ENCODE measurements at places on chromosomes 12 and 14.

GRCh38 chr14:55426891-55427290, 13.5 kb downstream of the TBPL2 start:
- H3K36me3 ChIP-seq, result no peaks in the 10 kb centered on the region
- no peak for DNase-seq
- no peaks in the 10 kb centered on the region for H3K27me3 ChIP-seq
- H3K4me1 ChIP-seq, result no peaks in the 10 kb centered on the region
- no peak overlapping the region for H3K4me3 ChIP-seq
- H3K27ac ChIP-seq, result no peak overlapping the region

DNA sequence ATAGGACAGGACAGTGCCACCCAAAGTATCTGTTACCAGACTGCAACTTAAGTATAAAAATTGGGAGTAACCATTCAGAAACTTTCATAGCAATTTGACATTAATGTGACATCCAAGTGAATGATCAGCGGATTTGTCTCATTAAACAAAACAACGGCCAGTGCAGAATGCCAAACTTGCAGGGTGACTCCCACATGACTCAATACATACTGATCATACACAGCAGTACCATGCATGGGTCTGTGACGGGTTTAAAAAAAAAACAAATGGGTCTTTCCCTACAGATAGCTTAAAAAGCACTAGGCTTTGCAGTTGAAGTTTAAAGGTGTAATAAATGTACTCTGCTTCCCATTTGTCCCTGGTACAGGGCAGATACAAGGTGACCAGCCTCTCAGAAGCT, 116.6 kb downstream of the SLC35F4 start:
- no peaks in the 10 kb centered on the region for H3K27me3 ChIP-seq
- H3K36me3 ChIP-seq, result no peaks in the 10 kb centered on the region
- no peak for DNase-seq
- H3K27ac ChIP-seq, result no peak overlapping the region
- H3K4me1 ChIP-seq, result no peaks in the 10 kb centered on the region

DNA sequence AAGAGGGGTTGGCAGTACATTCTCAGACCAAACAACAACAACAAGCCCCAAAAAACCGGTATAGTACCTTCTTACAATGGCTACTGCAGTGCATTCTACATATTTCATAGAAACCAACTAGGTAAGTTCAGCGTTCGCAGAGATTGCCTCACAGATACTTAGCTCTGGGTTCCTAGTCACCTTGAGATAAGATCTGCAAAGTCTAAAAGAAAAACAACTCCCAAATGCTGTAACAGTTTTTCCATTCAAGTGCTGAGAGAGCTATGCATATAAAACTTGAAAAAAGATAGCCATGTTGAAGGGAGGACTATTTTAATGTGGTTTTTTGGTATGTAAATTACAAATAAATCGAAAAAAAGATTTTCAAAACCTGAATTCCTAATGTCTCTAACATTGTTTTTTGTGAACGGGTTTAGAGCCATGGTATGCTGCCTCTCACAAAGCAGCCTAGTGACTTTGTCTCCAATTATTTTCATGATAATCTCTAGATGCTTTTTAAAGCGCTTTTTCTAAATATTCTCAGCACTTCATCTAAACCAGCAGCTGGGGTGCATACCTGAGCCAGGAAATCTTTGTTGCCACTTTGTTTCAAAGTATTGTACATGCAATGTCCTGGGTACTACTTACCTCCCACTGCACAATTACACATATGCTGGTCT, 56.6 kb upstream of the CRACR2A start:
- no peak overlapping the region for H3K4me3 ChIP-seq
- no peak for DNase-seq
- no peaks in the 10 kb centered on the region for H3K27me3 ChIP-seq
- H3K4me1 ChIP-seq, result no peaks in the 10 kb centered on the region
- H3K36me3 ChIP-seq, result peaks cover 7% of the 10 kb centered on the region

DNA sequence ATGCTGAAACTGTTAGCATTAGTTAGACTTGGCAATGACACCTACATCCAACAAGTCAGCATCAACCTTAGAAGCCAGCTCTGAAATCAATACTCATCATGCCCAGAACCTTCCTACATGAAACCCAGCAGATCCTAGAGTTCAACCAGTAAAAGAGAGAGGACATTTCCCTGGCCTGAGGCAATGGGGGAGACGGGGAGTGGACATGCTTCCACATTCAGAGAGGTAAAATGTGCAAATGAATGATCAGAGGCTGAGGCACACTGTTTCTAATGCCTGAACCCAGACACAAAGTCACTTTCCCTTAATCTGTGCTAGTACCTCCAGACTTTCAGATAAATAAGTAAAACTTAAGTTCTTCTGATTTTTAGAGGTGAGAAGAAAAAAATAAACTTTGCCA, 34.5 kb downstream of the ERO1A start:
- no peak overlapping the region for H3K4me3 ChIP-seq
- no peaks in the 10 kb centered on the region for H3K36me3 ChIP-seq
- no peaks in the 10 kb centered on the region for H3K4me1 ChIP-seq
- DNase-seq, result no peak
- H3K27me3 ChIP-seq, result no peaks in the 10 kb centered on the region

DNA sequence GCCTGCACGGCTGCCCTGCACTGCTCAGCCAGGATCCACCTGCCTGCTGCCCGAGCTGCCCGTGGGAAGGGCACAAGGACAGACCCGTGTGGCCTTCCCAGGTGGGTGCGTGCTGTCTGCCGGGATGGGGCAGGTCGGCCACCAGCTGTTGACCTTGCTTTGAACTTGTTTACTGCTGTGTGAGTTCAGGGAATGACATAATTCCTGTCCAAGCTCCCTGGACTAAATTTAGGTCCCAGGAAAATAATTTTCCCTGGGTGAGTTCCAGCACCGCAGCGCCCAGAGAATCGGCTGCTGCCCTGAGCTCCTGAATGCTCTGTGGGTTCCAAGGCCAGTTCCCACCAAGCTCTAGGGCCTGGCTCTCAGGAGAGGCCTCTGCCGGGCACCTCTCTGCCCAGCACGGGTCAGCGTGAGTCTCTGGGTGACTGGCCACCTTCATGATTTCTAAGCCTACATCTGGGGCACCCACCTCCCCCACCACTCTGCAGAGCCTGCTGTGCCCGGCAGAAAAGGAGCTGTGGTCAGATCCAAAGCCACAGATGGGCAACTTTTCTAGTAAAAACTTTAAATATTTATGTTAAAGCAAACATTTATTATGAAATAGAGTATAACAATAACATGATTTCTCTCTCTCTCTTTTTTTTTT, 27.2 kb upstream of the MLXIP start:
- H3K4me3 ChIP-seq, result no peak overlapping the region
- H3K4me1 ChIP-seq, result no peaks in the 10 kb centered on the region
- no peaks in the 10 kb centered on the region for H3K36me3 ChIP-seq
- no peaks in the 10 kb centered on the region for H3K27me3 ChIP-seq
